ENCODE measurements at places on chromosomes 11 and 22.

DNA sequence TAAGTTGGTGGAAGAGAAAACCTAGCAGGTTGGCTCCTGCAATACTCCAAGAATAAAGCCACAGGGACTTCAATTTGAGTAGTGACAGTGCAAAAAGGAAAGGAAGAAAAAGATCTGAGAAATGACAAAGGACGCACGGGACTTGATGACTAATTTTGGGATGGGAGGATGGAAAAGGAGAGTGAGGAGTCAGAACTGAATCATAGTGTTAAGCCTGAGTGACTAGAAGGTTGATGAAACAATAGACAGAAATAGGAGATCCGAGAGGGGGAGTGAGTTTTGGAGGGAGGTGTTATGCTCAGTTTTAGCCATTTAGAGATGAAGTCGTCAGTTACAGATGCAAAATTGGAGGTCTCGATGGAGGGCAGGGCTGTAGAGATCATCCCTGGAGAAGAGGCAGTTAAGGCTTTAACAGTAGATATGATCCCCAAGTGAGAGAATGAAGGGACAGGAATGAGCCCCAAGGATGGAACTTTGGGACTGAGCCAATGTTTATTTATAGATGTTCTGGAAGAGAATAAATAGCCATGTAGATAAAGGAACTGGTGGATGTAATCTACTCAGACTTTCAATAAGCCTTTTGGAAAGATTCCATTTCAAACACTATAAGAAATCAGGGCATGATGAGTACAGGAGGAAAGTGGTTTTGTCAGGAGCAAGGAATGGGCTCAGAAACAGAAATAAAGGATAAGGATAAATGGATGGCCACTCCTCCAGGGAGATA is 108.9 kb upstream of the NCAM1 start:
- peak; percentile 50 for ATAC-seq

GRCh38 chr11:2999464-2999998 is 7.4 kb upstream of the NAP1L4 start:
- no peak for ATAC-seq

DNA sequence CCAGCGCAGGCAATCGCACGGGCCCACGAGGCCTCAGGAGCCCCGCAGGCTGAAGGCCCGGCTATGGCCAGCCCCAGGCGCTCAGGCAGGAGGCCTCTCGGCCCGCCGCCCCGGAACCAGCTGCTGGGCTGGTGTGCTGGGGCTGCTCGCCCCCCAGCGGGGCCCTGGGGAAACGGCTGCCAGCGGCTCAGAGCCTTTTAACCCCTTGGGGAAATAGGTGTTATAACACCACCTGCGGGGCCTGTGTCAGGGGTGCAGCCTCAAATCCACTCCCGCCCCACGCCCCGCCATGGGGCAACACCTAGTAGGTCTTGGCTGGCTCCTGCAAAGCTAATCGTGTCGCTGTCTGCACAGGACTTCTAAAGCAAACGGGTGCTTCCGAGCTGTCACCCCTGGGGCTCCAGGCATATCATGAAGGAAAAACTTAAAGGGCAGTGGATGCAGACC is 237.4 kb downstream of the TTC28 start:
- ATAC-seq, result peak; percentile 85

GRCh38 chr11:118209033-118209432 is 15.8 kb downstream of the JAML start:
- ATAC-seq, result no peak

DNA sequence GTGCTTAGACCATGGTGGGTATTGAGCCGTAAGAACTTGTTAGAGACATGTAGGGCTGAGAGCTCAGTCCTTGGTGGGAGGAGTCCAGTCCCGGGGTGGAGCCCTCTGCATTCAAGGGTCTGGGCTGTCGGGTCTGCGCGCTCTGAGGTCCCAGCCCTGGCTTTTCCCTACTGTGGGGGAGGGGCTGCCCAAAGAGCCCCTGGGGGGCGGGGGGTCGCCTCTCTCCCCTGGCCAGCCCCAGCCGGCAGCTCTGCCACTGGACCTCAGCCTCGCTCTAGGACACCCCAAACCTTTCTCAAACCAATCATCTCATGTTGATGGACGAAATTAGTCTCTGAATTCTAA is 1006.4 kb downstream of the BRD1 start:
- no peak for ATAC-seq

DNA sequence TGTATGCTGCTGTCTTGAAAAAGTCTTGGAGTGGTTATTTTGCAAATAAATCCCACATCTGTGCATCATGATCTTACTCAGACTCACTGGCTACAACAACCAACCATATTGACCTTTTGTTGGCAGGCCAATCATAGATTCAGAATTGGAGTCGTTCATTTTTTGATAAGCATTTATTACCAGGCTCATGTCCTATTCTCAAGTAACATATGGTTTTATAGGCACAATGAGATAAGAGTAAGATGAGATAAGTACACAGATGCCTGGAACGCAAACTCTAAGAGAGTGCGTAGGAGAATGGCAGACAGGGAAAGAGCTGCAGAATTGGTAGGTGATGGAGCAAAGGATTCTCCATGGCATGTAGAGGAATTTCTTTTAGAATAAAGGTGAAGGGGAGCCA is 71.6 kb upstream of the SLC5A12 start:
- ATAC-seq, result no peak

- no peak for ATAC-seq
Measured at GRCh38 chr11:1163321-1163910, 5.7 kb downstream of the MUC5AC start.

All from esophagus mucosa (tissue), 1 donor.